ENCODE measurements at places on chromosomes 7 and 10. TPM values are rescaled to one million over a fixed set of nuclear protein-coding genes. Genes with fewer than 3 reads are reported as not detected.

PNLIPRP3 gene
- not detected for total RNA-seq

C10orf67 gene
- 0.11 TPM for total RNA-seq

PTTG1IP2 gene
- not detected for total RNA-seq

CLCN1 gene
- total RNA-seq: 0.11 TPM

CYP3A7 gene
- total RNA-seq: not detected

SLC16A9 gene
- total RNA-seq: 3.0 TPM

HOXA10 gene
- not detected for total RNA-seq

DMBT1 gene
- not detected for total RNA-seq

AKR1C3 gene
- 3.0 TPM for total RNA-seq

KCNMA1 gene
- 1.8 TPM for total RNA-seq

ACSM6 gene
- total RNA-seq: not detected

SFTPA1 gene
- total RNA-seq: not detected

FRMPD2 gene
- 3.0 TPM for total RNA-seq

PVRIG gene
- total RNA-seq: 0.15 TPM

DDX50 gene
- total RNA-seq: 48.2 TPM

LAMB1 gene
- 32.8 TPM for total RNA-seq

Measured in cardiac muscle cell (in vitro differentiated cells and primary cell).